ENCODE measurements at places on chromosomes 5 and 9. TPM values are rescaled to one million over a fixed set of nuclear protein-coding genes. Genes with fewer than 3 reads are reported as not detected.

DNA sequence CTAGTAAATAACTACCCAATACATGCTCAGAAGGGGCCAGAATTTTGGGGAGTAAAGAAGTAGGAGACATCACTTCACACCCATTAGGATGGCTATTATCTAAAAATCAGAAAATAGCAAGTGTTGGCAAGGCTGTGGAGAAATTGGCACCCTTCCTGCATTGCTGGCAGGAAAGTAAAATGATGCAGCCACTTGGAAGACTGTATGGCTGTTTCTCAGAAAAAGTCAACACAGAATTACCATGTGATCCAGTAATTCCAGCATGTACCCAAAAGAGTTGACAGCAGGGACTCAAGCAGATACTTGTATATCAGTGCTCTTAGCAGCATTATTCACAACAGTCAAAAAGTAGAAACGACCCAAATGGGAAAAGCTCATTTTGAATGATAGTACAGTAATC is 107.6 kb downstream of the APBA1 start:
- DNase-seq = no peak

DNA sequence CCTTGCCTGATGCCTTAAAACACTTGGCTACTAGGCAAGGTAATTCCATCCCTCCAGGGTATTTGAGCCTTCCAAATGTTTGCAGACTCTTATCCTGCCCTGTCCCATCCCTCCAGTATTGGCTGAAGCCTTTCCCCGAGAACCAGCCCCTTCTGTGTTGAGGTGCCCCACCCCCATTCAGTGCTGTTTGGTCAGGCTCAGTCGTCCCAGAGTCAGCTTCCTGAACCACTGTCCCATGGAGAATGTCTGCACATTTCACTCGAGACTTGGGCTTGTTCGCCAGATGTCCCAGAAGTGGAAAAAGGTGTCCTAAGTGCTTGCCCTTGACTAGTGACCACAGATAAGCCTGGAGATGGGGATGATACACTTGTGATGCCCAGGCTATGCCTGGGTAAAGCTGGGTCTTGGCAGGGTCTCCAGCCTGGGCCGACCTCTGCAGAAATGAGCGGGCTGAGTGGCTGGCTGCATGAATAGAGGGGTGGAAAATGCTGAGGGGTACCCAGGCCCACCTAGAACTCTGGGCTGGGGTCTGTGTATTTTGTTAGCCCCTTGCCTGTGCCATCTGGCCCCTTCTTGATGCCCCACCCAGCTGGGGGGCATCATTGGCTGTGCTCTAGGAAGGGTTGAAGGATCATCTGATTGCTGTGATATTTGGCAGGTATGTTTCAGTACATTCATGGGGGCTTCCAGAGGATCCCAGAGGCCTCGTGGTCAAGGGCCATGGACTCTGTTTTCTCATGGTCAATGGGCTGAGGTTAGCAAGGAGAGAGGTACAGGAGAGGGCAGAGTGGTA is 178.4 kb downstream of the MACROH2A1 start:
- no peak for DNase-seq

DNA sequence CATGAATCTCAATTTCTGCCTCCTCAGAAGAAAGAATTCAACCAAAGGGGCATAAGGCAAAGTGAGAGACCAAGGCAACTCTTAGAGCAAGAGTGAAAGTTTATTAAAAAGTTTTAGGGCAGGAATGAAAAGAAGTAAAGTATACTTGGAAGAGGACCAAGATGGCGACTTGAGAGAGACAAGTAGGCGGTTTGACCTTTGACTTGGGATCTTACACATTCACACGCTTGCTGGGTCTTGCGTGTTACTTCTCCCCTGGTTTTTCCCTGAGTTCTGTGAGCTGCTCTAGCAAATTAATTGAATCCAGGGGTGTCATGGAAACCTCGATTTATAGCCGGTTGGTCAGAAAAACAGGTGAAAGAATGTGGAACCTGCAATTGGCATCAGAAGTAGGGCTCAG is 7.0 kb downstream of the ZNF346 start:
- DNase-seq = no peak

GRCh38 chr5:67190410-67190809 is 6.2 kb downstream of the CD180 start:
- no peak for DNase-seq

WDR38 gene
- not detected for total RNA-seq

DNA sequence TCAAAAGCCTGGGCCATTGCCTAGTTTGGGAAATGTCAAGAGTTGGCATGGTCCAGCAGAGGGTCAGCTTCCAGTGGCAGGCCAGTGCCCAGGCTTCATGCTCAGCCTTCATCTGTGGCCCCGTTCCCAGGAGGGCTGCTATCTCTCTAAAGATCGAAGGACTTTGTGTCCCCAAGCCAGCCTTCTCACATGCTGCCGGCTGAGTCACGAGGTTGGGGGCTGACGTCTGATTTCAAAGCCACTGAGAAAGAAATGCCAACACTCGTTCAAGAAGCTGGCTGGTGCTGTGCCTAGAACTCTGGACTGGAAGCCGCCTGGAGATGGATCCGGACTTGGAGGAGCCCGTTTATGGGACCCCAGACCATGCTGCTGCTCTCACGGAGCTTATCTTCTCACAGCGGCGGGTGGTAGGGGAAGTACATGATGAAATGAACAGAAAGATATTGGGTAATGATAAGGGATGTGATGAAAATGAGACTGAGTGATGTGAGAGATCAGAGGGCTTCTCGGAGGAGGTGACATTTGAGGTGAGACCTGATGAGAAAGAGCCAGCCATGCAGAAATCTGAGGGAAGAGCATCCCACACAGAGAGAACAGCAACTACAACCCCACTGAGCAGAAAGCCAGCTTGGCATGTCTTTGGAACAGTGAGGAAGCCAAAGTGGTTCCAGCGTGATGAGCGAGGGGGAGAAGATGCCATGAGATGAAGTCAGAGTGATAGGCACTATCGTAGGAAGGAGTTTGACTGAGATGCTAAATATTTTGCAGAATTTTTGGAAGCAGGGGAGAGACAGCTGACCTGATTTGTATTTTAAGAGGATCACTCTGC is 54.9 kb upstream of the BOD1 start:
- no peak for DNase-seq

DNA sequence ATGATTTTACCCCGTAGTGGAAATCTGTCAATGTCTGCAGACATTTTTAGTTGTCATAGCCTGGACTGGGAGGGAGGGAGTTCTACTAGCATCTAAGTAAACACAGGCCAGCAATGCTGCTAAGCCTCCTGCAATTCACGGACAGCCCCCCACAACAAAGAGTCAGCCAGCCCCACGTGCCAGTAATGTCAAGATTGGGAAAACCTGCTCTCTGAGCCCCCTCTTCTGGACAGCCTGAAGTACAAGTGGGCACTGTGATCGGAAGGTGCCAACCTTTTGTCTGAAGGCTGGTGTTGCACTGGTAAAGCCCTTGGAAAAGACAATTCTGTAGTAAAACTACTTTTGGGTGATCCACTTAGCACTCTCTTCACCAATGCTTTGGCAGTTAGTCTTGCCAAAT is 154.5 kb downstream of the TARS1 start:
- DNase-seq = peak; percentile 18

GRCh38 chr9:129146441-129146941 is 31.6 kb downstream of the IER5L start:
- no peak for DNase-seq

PAIP1 gene
- 213 TPM for total RNA-seq

GRCh38 chr9:4303006-4303405 is 3.1 kb upstream of the GLIS3 start:
- no peak for DNase-seq

- DNase-seq = no peak
Measured at GRCh38 chr5:4082966-4083564, 487.4 kb downstream of the IRX1 start.
